ENCODE measurements at places on chromosomes 5 and 9.

DNA sequence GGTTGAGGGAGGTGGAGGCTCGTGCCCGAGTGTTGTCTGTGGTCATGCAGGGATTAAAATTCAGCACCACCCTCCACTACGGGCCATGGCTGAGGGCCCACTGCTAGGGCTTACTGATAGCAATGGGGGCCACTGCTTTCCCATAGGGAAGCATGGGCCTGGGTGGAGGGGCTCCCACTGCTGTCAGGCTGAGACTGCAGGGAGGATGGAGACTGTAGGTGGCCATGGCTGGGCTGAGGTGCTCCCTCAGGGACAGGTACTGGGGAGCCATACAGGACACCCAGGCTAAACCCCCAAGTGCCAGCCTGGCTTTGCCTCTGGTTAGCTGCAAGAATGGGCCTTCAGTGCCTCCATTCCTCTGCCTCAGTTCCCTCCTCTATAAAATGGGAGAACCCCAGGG, 26.1 kb downstream of the FAM163B start:
- no peak for DNase-seq

- DNase-seq = no peak
Measured at GRCh38 chr9:127336506-127337352, 60.2 kb upstream of the SLC2A8 start.

DNA sequence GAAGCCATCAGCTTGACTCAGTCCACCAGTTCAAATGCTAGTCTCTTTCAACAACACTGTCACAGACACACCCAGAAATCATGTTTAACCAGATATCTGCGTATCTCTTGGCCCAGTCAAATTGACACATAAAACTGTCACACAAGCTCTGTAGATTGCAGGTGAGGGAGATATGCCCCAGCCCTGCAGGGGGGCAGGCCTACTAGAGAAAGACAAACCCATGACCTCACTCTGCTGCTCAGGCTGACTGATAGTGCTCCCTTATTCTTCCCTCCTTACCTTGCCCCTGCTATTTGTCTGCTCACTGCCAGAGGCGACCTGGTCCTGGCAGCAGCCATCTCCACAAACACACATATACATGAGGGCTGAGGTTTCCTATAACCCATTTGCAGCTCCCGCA, 351.3 kb downstream of the DRD1 start:
- no peak for DNase-seq

- no peak for DNase-seq
Measured at GRCh38 chr9:93612796-93613154, 36.4 kb downstream of the PHF2 start.

DNA sequence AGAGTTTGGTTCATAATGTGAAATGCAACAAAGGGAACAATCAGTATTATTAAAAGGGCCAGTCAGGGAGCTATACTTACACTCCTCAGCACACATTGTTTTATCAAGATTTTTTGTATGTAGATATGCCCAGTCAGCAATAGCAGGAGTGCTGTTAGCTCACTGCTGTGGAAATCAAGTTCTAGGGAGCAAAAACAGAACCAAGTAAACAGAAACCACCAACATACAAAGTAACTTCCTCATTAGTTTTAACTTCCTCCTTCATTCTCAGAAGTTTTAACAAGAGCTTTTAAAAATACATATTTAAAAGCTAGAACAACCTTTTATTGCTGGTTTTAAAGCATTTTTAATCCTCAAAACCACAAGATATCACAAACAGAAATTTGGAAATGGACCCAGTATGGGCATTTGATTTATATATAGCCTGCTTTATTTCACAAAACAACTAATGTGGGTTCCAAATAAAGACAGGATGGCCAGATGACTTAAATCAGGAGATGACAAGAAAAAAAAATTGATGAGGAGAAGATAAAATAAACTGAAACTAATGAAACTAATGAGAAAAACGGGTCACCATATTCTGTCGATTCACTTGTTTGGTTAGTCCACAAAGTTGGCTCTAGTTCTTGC, 178.5 kb downstream of the ADAMTS12 start:
- DNase-seq = no peak

GRCh38 chr5:93126634-93127033, 454.4 kb downstream of the NR2F1-AS1 start:
- DNase-seq = no peak

DNA sequence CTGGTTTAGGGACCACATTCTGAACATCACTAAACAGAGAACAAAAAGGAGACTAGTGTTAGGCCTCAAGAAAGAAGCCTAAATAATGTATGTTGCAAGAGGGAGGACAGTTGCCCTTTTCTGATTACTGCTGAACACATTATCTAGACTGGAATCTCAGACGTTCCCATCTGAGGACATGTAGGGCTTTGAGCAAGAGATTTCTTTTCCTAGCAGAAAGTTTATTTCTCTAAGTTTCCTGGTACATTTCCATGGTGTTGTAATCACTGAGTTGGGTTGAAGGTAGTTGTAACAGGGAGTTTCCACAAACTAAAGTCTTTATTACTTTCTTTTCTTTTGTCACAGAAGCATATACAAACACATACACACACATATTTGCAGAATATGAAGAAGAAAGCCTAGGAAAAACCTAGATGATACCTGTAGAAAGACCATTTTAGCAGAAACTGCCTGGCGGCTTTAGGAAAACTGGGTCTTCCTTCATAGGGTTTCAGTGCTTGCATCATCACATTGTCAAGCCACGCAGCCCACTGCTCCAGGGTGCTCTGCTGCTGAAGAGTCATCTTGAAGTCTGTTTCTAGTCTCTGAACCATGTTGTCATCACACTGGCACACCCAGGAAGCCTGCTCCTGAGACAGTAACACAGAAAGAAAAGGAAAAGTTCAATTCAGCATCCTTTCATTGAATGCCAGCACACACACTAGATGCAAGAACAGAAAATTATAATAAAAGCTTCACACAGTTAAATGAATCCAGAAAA, 269.1 kb downstream of the RFX3 start:
- DNase-seq = no peak

DNA sequence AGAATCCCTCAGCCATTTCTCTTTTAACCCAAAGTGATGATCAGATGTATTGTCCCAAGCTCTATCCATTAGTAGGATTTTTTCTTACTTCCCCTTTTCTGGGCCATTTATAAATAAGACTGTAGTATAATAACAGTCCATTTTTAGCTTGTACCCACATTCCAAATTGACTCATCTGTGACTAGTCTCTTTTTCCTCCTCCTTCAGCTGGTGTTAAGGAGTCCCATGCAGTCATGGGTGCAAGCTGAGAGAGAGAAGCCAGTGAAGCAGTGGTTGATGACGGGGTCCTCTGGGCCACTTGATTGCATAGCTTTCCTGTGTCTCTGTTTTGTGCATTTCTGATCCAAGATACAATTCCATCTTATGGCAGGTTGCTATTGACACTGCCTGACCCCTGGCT, 476.0 kb upstream of the CD180 start:
- no peak for DNase-seq

- DNase-seq = no peak
Measured at GRCh38 chr5:95836544-95836943, 14.0 kb upstream of the GLRX start.

GRCh38 chr9:128244091-128244836, 31.5 kb downstream of the GOLGA2 start:
- no peak for DNase-seq

GRCh38 chr9:114025196-114025753, 52.8 kb downstream of the AMBP start:
- DNase-seq = no peak

- no peak for DNase-seq
Measured at GRCh38 chr9:138009803-138010690, 132.5 kb downstream of the CACNA1B start.

DNA sequence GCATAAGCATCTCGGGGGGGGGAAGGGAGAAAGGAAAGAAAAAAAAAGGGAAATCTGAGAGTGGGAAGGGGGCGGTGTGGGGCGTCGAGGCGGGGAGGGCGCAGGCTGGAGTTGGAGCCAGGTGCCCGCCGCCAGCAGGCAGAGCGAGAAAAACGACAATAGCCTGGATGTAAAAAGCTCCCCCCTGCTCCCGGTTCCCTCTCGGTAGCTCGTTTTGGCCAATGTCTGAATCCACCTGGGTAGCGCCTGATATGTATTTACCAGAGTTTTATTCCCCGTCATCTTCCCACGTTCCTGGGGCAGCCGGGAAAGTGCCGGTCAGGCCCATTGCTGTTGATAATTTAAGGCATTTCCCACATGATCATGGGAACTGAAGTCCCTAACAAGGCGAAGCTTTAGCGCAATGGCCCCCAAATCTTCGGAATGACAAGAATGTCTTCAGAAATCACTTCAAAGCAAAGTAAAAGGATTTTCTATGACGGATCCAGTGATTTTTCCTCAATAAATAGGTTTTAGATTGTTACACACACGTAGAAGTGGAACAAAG, 3.0 kb upstream of the OTP start:
- DNase-seq = no peak

DNA sequence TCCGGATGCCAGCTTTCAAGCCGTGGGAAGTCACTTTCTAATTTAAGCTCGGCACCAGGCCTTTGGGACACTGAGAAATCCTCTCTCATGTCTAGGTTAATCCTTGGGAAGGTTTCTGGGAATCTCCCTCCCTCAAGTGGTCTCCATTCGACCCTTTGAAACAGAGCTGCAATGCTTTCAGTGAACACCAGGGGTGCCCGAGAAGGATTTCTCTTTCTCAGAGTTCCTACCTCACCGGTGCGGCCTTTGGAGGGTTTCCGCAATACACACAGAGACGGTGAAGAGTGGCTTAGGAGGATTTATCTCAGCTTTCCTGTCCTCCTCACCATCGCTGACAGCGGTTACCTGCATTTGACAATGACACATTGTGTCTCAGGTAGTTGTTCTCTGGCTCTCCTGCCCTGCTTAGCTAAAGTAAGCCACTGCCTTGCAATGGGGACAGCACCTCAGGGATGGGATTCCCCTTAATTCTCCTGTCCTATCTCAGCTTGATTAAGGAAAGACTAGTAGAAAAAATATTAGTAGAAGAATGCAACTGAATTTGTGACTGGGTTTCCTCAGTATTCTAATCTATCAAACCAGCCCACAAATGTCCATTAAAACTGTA, 180.6 kb downstream of the GABRG2 start:
- no peak for DNase-seq

GRCh38 chr9:96856363-96857286, 2.3 kb upstream of the ZNF782 start:
- peak; percentile 47 for DNase-seq

DNA sequence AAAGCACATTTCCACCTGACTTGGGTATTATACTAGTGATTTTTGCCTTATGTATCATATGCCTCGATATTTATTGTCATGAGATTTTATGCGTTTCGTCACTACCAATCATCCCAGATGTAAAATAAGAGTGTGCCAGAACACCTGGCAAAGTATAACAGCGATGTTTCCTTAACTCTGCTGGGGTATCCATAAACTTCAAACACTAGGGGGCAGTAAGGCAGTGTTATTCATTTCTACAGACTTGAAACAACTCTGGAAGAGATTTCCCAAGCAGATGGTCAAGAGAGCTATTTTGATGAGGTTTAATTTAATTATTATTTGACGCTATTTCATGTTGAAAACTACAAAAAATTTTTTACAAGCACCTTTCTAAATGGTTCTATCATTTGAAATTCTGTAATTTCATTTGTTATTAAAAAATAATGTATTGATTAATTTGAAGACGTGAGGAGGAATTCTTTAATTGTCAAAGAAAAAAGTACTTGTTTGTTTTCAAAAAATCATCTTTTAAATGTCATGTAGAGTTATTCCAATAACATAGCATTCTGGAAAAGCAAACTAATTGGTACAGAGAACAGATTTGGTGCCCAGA, 388.5 kb upstream of the CTNND2 start:
- no peak for DNase-seq

GRCh38 chr9:84807431-84807830, 137.9 kb downstream of the NTRK2 start:
- no peak for DNase-seq

DNA sequence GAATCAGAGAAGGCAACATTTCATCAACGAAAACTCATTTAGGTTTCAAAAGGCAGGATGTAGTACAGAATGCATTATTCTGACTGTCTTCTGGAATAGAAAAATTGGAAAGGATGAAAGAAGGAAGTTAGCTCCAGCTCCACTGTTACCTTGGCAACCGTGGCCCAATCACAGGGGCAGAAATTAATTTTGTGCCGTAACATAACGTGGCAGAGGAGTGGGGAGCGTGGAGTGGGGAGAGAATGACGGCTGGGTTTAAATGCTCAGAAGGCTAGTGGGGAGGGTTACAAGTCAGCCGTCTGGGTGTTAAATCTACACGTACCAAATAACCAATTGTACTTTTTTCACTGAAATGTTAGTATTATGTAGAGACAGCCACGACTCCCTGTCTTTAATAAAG, 32.3 kb upstream of the EQTN start:
- DNase-seq = no peak

- no peak for DNase-seq
Measured at GRCh38 chr9:116394070-116394469, 240.5 kb downstream of the PAPPA start.

Measured in stimulated activated CD8-positive, alpha-beta memory T cell treated with anti-CD3 and anti-CD28 coated beads, Interleukin-7, amount 100 ng/mL, for 4 hours (primary cell).